NB4 (cell line): ENCODE measurements at places on chromosomes 5 and 9.

DNA sequence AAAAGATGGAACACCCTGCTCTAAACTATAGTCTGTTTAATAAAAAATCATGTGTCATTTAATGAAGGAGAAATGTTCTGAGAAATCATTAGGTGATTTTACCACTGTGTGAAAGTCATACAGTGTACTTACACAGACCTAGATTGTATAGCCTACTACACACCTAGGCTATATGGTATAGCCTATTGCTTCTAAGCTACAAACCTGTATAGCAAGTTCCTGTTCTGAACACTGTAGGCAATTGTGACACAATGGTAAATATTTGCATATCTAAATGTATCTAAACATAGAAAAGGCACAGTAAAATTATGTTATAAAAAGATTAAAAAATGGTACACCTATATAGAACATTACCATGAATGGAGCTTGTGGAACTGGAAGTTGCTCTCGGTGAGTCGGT is 40.6 kb downstream of the EFNA5 start:
- no peak for DNase-seq

DNA sequence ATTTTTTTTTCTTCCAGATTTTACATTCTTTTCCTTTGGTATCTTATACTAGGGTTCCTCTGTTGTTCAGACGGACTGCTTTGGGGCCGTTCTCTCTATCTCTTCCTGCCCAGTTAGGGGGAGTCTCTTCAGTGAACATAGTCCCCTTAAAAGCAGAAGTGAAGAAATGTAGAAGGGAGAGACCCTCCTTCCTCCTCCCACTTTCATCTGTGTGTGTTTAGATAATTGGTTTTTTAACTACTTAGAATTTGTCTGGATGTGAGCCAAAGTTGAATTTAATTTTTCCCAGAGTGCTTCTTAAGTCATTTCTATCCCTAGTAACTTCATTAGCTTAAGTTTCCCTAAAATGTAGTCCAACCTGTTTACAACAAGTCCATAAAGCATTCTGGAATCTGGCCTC is 167.5 kb downstream of the HACD4 start:
- DNase-seq, result peak; percentile 72

DNA sequence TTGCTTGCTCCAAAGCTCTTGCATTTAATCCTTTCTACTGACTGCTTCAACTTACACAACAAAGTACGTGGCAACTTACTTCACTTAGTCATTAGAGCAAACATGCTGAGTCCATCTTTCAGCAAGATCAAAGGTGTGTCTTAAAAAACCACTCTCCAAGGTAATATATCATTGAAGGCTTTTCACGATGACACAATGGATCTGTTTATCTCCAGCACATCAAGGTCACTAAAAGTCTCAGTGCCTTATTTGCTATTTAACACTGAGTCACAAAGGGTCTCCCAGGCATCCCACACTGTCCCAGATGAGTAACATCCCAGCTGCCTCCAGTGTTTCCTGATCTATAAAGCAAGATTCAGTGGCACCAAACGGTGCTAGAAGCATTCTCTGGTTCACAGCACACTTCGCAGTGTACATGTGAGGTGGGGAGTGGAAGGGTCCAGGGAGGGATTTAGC is 3.7 kb upstream of the CLK4 start:
- DNase-seq, result no peak

- DNase-seq, result no peak
These were observed 545.4 kb upstream of the TLE4 start for GRCh38 chr9:79026316-79026715.

- DNase-seq, result no peak
These were observed 25.5 kb upstream of the FBP1 start for GRCh38 chr9:94664801-94665200.

DNA sequence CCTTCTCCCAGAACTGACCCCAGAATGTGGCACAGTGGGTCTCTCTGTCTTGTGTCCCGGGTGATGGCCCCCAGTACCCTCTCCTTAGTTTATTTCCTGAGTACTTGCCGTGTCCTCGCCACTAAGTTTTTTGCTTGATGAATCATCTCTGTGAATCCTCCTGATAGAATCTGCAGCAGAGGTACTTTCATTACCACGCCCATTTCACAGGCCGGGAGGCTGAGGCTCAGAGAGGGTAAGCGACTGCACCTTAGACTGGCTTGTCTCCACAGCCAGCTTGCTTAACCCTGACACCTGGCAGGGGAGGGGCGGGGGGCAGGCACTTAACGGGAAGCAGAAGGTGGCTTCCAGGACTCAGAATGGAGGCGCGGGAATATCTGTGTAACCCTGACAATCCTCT is 7.9 kb upstream of the IER5L start:
- DNase-seq, result no peak

DNA sequence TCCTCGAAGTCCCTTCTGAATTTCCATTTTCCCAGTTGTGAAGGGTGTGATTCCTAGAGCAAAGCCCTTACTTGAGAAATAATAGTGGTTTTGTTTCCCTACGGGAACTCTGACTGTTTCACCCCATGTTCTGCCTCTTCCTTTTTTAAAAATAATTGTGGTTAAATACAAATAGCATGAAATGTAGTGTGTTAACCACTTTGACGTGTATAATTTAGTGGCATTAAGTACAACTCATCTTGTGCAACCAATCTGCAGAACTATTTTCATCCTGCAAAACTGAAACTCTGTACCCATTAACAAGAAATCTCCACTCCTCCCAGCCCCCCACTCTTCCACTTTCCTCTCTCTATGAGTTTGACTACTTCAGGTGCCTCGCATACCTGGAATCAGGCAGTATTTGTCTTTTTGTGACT is 35.6 kb upstream of the HAND1 start:
- DNase-seq, result no peak

- no peak for DNase-seq
These were observed 115.8 kb downstream of the ERCC6L2 start for GRCh38 chr9:95991326-95991725.

- no peak for DNase-seq
These were observed 59.8 kb upstream of the SNX2 start for GRCh38 chr5:122715095-122715494.

GRCh38 chr5:165837286-165837685 is 2331.9 kb downstream of the MAT2B start:
- no peak for DNase-seq

- DNase-seq, result no peak
These were observed 13.2 kb upstream of the ADRA1B start for GRCh38 chr5:159903131-159903530.
